ENCODE measurements at places on chromosomes 12 and 14. TPM values are rescaled to one million over a fixed set of nuclear protein-coding genes. Genes with fewer than 3 reads are reported as not detected.

DNA sequence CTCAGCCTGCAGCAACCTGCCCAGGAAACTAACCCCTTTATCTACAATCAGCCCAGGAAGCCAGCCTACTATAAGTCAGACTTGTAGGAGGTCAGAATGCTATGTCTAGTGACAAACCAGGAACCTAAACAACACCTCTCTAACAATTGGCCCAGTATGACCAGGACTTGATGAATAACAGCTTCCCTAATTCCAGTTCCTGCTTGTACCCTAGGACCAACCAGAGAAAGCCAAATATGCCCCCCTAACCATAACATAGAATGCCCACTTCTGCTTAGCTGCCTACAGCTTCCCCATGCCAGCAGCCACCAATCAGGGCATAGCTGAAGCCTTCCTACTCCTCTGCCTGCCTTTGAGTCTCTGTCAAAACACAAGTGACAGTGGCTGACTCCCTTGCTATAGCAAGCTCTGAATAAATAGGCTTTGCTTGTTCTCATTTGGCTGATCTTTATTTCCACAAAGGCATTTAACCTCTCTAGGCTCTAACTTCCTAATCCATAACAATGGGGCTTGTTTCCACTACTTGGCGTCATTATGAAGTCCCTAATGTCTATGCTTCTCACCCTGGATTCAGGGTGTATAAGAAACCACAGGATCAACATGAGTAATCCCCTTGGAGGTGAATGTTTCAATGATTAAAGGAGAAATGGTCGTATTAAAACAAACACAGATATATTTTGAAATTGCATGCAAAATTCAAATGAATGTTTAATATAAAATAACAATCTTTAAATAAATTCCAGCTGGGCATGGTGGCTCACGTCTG, 220.2 kb downstream of the ANO6 start:
- H3K4me3 ChIP-seq = no peak overlapping the region
- DNase-seq = no peak
- peaks cover 25% of the 10 kb centered on the region for H3K36me3 ChIP-seq
- no peaks in the 10 kb centered on the region for H3K27me3 ChIP-seq

The NR1H4 gene
- total RNA-seq = not detected

The KRT6A gene
- not detected for total RNA-seq

The CBLN3 gene
- 6.1 TPM for total RNA-seq

DNA sequence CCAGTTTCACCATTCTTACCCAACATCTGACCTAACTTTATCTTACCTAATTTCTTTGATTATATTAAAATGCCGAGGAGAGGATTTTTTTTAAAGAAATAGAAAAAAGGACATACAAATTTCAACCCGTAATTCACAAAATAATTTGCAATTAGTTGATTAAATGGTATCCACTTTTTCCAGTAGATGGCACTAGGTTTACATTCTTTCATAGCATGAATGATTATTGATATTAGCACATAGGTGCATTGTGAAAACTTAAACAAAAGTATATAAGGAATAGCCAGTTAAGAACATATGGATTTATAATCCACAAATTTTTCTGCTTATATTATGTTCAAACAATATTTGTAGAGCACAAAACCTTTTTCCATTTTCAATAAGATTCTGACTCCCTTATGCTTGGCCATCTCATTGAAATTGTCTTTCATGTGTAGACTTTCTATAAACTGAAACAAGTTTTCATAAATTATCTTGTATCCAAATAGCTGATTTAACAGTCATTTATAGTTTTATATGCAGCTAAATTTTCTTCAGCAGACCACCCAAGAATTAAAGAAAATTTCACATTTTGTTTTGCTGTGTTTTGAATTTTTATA, 35.3 kb downstream of the MSRB3 start:
- H3K27me3 ChIP-seq = no peaks in the 10 kb centered on the region
- peaks cover 10% of the 10 kb centered on the region for H3K36me3 ChIP-seq
- peak overlapping the region; percentile 19 for H3K27ac ChIP-seq
- peaks cover 11% of the 10 kb centered on the region for H3K4me1 ChIP-seq
